C1 segment of cervical spinal cord (tissue), 14 donors: ENCODE measurements at places on chromosomes 7 and 10.

- DNase-seq, result no peak
Measured at GRCh38 chr10:45433716-45434469, 59.9 kb downstream of the ALOX5 start.

DNA sequence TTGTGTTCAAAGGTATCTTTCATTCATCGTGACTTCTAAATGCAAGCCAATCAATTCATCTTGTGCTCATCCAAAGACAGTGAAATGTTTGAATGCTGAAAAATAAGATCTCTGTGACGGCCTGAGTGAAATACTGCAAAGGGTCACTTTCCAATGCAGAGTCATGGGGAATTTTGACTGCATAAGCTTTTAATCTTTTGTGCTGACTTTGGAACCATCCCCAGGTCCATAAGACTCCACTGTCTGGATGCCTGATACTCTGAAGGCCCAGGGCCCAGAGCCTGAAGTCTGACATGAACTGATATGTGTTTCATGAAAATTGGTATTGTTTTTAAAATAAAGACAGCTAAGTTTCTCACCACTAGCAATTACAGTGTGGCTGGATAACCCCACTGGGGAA, 39.0 kb downstream of the PPP1R3C start:
- no peak for DNase-seq

DNA sequence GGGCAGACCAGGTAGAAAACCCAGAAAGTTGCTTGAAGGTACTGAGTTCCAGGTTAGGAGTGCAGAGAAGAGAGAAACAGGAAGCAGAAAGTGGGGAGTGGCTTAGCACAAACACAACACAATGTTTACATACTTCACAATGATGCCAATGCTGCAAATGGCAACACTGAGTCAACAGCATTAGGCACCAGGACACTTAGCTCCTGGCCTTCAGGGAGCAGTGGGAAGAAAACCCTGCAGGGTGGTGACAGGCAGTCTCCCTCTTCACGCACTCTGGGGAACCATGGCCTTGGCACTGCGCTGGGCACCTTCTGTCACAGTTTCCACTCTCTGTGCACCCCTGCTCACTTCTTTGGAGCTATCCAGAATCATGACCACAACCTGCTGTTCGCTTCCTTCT, 7.3 kb downstream of the ICA1 start:
- no peak for DNase-seq

- no peak for DNase-seq
Measured at GRCh38 chr7:34275624-34276023, 370.3 kb downstream of the BMPER start.

DNA sequence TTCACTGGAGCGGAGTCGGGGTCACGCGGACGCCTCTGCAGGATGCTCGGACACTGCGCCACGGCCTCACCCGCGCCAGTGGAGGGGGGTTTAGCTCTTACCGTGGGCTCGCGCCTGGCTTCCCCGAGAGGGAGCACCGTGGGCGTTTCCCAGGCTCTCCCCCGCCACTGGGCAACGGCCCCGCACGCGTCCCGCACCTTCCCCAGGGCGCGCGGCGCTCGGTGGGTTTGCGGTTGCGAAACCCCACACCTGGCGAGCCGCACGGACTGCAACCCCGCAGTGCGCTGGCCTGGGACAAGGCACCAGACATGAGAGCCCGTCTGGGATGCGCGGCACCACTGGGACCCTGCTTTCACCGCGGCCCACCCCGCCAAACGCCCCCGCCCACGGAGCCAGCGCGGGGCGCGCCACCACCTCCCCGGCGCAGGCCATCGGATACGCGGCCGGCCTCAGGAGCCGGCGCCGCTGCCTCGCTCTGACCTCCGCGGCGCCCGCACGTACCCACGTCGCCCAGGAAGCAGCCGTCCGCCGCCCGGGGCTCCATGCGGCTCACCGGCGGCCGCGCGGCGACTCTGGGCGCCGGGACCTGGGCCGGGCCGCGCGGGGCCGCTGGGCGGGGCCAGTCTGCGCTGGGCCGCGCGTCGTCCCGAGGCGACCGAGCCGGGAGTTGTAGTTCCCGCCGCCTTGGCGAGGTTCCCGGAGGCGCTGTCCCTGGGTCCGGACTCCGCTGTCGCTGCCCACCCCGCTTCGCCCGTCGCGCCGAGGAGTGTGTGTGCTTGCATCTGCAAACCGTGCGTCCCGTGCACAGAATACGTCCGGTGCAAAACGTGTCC, at the start of gene ASB13:
Gene ASB13 (minus strand): TSS at position 588 of the 833 bp plus-strand sequence. CDS start 44 bp downstream, at position 544.
- peak; percentile 21 for DNase-seq

- DNase-seq, result no peak
Measured at GRCh38 chr7:139886206-139886605, 57.1 kb downstream of the TBXAS1 start.

GRCh38 chr7:52715701-52716100, 319.7 kb upstream of the POM121L12 start:
- no peak for DNase-seq

GRCh38 chr7:70432567-70433001, 699.4 kb upstream of the GALNT17 start:
- no peak for DNase-seq

DNA sequence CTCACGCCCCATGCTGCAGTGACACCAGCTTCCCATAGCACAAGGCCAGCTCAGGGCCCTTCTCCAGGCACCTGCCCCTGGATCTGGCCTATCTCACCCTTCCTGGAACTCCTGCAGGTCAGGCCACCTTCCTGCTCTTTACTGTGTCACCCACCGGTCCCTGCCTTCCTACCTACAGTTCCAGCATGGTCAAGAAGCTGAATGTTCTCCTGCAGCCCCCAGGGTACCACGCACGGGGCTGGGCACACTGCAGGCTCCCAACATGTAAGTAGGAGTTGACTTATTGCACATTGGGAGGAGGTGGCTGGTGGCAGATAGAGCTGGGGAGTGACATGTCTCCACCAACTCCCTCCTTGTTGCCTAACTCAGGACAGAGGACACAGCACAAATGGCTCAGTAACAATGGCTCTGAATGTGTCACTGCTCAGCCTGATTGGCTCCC, 14.5 kb downstream of the ITPRIP start:
- no peak for DNase-seq

DNA sequence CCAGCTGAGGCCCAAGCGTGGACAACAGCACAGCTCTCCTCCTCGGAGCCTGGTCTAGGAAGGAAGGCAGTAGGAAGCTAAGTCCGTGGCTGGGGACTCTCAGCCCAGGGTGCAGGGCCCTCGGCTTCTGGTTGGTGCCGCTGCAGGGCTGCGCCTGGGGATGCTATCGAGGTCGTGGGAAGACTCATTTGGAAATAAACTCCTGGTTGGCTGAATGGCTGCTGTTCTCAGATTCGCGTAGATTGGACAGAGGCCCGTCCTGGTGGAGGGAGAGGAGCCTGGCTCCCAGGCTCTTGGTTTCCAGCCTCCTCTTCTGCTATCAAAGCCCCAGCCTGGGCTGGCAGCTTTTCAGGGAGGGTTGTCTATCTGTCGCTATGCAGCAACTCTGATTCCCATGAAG, 152.6 kb upstream of the FZD8 start:
- no peak for DNase-seq

DNA sequence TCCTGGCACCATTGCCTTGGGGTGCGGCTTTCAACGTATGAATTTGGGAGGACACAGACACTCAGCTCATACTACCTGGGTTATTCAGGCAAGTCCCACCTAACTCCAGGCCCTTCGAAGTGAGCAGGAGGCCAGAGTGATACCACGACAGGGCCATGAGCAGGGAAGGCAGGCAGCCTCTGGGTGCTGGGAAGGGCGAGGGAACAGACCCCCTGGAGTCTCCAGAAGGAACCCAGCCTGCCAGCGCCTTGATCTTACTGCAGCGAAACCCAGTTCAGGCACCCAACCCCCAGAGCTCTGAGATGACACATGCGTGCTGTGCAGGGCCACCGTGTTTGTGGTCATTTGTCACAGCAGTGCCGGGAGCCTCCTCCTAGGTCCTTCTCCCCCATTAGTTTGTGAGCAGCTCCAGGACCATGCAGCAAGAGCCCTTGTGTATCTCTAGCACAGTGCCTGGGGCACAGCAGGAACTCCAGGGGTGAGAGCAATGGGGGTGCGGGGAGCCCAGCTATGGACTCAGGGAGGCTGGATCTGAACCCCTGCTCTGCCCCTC, 7.7 kb upstream of the INSIG1 start:
- DNase-seq, result no peak

GRCh38 chr7:134293002-134293740, 23.6 kb downstream of the SLC35B4 start:
- DNase-seq, result no peak

- no peak for DNase-seq
Measured at GRCh38 chr10:74976565-74976964, 134.9 kb upstream of the SAMD8 start.

DNA sequence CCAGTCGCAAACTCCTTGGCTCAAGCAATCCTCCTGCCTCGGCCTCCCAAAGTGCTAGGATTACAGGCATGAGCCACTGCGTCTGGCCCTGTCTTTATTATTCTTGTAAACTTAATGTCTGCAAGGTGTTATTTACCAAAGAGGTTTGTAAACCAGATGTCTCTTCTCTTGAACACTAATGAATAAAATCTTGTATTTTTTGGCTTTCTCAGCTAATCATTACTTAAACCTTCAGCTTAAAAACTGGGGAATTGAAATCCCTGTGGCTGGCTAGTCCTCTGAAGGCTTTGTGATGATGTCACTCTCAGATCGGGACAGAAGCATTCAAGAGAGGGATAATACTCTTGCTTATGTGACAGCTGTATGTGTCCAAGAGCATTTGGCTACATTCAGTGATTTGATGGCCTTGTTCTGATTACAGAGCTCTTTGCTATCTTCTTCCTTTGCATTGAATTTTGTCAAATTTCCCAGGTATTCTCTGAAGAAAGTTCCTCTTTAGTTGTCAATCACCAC, 130.3 kb downstream of the BICC1 start:
- DNase-seq, result no peak

DNA sequence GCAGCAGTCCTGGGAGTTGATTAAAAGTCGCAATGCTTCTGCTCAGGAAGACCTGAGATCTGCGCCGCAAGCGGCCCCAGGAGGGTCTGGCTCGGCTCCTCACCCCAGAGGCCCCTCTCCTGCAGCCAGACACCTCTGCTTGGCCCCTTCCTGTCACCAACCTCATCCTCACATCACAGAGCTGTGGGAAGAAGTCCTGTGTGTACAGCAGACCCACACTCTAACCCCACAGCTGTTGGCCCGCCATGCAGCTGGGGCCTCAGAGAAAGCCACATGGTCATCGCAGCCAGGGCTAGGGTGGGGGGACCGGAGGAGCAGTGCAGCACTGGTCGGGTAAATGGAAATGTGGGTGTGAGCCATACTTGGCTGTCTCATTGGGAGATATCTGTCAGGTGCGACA, 97.7 kb downstream of the RGS10 start:
- no peak for DNase-seq

DNA sequence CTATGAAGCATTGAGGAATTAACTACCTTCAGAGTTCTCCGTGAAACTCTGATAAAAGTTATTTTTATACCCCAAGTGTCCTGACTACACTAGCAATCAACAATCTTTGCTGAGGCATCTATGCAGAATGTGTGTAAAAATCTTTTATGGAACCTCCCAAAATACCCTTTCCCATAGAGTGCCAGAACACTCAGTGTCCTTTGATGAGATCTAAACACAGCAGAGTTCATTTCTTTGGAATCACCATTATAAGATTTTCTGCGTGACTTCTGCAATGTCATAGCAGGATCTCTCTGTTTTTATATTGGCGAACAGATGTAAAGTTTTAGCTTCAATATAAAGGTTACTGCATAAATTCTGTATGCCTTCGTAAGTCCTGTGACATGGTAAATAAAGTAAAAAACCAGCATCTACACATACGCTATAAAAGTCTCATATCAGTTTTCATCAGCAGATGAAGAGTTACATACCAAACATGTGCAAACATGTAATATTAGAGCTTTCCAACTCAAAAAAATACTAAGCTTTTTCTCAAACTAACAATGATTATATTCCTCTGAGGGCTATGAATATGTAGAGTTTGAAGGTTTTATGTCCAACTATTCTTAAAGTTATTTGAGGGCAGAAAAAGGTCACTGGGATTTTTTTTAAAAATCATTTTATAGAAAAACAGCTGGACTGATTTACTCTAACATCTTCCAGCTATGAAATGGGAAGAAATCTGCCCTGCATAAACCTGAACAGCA, 67.2 kb downstream of the SKIDA1 start:
- no peak for DNase-seq

DNA sequence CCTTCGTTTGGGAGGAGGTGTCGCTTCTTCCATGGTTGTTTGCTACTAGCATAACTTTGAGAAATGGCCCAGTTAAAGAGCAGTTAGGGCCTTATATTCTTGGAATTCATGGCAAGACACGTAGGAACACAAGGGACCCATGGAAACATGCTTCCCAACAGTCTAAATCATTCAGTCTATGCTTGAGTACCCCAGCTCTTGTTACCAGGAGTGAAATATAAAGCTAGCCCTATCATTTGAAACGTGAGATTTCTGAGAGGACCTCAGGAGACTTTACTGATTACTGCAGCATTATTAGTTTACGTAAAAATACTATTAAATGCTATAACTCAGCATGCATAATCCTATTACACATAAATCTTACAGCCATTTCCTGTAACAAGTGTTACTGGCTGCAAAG, 328.6 kb upstream of the CDC14C start:
- no peak for DNase-seq

DNA sequence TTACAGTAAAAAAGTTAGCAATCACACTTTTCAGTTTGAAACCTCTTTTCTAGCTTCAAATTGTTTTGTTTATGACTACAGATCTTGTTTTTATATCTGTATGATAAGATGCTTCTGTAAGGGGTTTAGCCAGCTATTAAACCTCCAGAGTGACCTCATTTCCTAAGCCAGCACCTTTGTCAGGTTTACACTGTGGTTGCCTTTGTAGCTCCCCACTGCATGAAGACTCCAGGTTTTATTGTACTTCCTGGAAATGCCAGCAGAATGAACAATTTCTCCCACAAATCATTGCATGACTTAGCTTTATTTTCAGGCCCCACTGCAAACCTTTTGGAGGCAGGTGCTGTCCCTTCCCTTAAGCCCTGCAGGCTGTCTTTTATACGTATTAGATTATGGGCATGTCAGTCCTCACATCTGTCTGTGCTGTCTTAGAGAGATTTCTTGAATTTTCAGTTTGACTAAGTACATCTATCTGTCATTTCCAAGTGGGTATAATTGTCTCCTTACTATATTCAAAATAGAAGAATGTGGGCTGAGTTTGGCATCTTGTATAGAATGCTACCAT, 8.2 kb upstream of the AGR3 start:
- no peak for DNase-seq

DNA sequence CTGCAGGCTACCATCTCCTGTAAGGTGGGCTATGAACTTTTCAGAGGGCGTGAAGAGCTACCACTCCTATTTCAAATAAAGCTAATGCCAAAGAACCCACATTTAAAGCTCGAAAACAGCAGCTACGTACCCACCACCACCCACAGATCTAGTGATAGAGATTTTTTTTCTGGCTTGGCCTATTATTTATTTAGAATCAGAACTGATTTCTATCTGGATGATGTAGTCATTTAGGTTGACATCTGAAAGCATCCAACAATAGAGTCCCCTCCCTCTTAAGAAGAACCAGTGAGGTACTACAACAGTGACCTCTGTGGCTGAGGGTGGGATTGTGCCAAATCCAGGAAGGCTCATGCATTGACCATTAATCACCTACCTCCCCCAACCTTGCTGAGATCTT, 113.8 kb upstream of the ADO start:
- DNase-seq, result no peak

- DNase-seq, result no peak
Measured at GRCh38 chr10:111821871-111822270, 361.7 kb downstream of the GPAM start.

GRCh38 chr10:114042895-114043531, 653 bp upstream of the ADRB1 start:
- peak; percentile 42 for DNase-seq
